Muscle of arm (tissue), 14 donors: ENCODE measurements at places on chromosomes 4 and X. TPM values are rescaled to one million over a fixed set of nuclear protein-coding genes. Genes with fewer than 3 reads are reported as not detected.

DNA sequence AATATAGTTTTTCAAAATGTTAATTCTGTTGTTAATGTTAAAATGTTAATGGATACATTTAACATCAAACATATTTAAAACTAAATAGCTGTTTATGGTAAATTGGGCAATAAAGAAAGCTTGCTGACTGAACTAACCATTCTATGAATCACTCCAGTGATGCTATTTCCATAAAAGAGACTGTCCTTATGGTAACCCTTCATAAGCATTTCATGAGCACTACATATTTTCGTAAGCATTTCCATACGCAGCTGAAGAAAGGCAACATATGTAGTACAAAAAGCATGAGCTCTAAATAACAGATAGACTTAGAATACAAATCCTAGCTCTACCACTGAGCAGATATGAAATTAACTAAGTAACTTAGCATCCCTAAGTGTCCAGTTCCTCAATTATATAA is 188.9 kb downstream of the COL25A1 start:
- peak; percentile 7 for DNase-seq

- no peak for DNase-seq
These were observed 2.0 kb upstream of the PCDH19 start for GRCh38 chrX:100411802-100412715.

DNA sequence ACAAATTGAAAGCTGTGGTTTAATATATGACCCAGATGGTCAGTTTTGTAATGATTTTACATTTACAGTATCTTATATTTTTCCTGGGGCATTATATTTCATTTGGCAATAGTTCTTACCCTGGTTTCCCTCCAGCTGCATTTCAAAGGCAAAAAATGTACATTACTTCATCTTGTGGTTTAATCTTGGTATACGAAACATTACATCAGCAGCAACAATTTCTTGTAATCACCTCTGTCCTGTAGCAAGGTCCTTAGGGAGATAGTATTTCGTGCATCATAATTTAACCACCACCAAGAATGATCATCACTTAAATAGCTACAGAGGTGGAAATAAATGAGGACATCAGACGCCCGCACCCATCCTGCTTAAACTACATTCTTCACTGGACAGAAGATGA is 48.8 kb downstream of the HS6ST2 start:
- no peak for DNase-seq

DNA sequence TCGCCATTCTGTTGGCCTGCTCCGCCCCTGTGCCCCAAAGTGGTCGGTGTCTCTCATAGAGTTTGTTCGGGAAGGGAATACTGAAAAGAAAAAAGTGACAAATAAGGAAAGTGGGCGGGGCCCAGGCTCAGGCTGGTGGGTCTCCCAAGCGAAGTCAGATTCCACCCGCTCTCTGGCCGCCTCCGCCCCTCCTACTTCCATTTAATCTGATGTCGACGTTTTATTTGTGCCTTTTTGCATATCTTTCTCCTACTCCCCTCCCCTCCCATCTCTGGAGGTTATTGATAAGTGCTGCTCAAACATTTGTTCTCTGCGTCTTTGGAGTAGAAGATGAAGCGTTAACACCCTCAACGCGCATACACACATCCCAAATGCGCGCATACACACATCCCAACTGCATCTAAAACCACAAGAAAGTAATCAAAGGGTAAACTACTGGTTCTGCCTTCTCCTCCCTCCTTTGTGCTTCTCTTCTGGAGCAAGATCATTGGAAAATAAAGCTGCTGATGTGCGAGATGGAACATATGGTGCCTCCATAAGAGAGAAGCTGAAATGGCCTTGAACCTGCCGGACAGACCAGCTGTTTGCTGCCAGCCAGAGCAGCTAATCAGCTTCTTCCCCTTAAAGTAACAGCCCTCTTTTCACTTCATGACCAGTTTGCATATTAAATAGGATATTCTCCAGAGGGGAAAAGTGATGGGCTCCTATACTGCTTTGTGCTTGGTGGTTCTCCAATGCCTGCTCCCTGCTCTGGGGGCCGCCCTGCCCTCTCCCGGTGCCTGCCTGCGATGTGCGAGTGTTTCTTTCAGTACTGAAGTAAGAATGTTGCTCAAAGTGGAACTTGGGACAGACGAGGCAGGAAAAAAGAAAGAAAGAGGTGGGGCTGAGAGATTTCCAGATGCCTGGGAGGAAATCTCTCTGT is 3.1 kb downstream of the MAMLD1 start:
- peak; percentile 57 for DNase-seq

DNA sequence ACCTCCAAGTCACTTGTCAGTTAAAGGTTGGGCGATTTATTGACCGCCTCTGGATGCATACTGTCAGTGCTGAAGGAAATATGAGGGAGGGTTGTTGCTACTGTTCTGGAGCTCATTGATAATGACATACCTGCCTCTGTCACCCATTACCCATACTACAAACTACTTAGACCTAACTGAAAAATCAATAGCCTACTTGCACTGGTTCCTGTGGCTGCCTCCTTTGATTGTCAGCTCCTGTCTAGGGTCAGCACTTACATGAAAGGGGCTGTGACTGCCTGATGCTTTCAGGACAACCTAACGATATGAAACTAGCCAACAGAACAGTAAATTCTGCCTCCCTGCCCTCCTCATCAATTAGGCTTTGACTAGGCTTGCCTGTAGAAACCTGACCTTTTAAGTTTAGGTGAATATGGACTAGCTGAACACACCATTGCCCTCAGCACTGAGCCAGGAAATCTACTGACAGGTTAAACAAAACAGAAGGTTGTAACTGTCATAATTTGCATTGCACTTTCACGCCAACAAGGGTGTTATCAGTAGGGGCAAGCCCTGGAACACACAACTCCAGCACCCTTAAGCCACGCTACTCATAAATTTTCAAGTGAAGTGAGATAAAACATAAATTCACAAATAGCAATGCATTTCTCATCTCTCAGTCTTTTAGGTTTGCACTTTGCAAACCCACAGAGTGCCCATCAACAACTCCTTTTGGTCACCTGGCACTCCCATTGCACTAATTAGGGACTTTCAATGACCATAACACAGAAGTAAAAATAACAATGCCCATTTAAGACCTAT is 9.0 kb upstream of the MAB21L2 start:
- no peak for DNase-seq

The PRSS12 gene
- polyA plus RNA-seq: 3.9 TPM

DNA sequence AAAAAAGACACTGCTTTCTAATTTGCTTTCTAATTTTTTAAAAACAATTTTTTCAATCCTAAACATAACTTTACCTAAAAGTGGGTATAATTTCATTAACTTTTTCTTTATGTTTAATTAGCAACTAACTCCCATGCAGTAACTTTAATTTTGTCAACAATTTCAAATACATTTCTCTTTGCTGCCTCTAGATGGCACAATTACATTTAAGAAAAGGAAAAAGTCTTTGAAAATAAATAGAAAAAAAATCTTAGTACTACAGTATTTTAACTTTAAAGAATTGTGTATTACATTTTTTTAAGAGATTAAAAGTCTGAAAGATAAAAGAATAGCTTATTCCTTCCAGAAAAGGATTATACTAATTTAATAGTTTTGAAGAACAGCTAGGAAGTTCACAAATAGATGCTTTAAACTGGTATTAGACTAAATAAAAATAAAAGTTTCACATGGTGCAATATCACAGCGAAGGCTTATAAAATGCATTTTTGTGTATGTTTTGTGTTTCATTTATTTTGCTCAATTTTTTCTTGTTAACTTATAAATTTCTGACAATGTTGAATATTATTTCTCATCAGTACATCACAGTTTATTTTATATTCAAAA is 105.1 kb downstream of the ADGRA3 start:
- no peak for DNase-seq

DNA sequence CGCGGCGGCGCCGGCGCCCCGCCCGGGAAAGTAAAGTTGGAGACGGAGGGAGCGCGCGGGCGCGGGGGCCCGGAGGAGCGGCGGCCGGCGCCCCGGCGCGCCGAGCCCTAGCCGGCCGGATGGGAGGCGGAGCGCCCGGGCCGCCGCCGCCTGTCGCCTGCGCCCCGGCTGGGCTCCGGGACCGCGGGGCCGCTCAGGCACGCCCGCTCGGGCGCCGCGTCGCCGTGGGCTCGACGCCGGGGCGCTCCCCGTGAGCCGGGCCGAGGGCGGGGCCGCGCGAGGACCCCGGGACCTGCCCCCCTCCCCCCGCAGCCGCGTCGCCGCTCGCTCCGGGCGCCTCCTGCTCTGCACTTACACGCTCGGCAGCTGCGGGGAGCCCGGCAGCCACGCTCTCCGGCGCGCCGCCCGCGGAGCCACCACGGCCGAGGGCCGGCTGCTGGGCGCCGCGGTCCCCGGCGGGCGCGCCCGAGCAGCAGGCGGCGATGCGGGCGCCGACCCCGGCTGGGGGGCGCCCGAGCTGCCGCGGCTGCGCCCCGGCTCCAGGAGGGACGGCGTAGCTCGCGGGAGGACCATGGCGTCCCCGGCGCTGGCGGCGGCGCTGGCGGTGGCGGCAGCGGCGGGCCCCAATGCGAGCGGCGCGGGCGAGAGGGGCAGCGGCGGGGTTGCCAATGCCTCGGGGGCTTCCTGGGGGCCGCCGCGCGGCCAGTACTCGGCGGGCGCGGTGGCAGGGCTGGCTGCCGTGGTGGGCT is at the start of gene ADRA2C:
Gene ADRA2C (plus strand): TSS at position 350 of the 749 bp plus-strand sequence. CDS start 222 bp downstream, at position 572.
- DNase-seq: no peak

The VCX3B gene
- not detected for polyA plus RNA-seq

The PPARGC1A gene
- polyA plus RNA-seq: 8.8 TPM

The EDA2R gene
- polyA plus RNA-seq: 5.0 TPM
